ENCODE measurements at places on chromosomes 7 and 10.
A peak's percentile ranks its signal among the peaks of the same experiment; 100 is the strongest.

DNA sequence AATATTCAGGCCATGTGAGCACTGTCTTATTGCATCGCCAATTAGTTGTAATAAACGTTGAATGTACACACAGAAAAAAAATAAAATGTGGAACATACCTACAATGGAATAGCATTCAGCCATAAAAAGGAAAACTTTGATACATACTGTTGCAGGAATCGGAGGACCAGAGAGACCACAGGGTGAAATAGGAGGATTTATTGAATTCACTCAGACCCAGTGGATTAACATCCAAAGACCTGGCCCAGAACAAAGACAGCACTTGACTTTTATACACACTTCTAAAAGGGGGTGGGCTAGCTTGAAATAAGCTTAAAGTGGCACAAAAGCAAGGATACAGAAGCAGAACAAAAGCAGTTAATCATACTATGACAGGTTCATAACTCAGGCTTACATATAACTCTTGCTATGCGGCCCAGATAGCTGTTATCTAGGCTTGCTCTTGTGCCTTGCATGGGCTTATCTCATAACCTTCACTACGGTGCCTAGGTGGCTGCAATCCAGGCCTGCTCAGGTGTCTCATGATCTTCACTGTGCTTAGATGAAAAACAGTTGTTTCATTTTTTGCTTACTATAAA, 292.2 kb upstream of the TAC1 start:
- DNase-seq = no peak

GRCh38 chr10:118871244-118871865, 116.6 kb upstream of the CACUL1 start:
- no peak for DNase-seq

DNA sequence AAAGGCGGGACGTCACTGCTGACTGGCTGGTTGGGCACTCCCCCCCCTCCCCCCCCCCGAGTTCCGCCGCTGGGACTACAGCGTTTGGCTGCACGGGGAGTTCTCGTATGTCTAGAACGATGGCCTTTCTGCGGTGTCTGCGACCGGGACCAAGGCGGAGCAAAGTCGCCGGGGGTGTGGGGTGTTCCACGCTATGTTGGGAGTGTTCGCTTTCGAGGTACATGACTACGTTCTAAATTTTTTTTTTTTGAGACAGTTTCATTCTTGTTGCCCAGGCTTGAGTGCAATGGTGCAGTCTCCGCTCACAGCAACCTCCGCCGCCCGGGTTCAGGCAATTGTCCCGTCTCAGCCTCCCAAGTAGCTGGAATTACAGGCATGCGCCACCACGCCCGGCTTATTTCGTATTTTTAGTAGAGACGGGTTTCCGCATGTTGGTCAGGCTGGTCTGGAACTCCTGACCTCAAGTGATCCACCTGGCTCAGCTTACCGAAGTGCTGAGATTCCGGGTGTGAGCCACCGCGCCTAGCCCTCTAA, 573 bp upstream of the IDI1 start:
- no peak for DNase-seq

- DNase-seq = no peak
These were observed 36.7 kb upstream of the PRPS1L1 start for GRCh38 chr7:18064242-18064838.

GRCh38 chr10:44929356-44930255, 18.5 kb downstream of the TMEM72 start:
- DNase-seq = no peak

GRCh38 chr7:106901828-106902441, 36.9 kb downstream of the PIK3CG start:
- DNase-seq = no peak

DNA sequence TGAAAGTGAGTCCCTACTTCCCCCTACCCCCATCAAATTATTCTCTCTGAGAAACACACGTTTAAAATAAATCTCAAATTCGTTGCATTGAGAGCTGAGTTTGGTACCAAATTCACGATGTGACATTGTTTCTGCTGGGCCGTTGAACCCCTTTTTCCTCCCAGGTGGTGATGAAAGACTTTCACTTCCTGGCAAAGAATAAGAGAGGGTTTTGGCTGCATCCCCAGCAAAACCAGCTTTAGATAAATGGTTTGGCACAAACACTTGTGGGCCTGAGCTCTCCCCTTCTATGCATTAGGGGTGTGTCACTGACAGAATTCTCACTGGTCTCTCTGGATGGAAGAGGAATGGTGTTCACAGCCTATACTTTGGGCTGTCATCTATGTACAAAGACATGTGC, 8.8 kb upstream of the DNTT start:
- DNase-seq = no peak

DNA sequence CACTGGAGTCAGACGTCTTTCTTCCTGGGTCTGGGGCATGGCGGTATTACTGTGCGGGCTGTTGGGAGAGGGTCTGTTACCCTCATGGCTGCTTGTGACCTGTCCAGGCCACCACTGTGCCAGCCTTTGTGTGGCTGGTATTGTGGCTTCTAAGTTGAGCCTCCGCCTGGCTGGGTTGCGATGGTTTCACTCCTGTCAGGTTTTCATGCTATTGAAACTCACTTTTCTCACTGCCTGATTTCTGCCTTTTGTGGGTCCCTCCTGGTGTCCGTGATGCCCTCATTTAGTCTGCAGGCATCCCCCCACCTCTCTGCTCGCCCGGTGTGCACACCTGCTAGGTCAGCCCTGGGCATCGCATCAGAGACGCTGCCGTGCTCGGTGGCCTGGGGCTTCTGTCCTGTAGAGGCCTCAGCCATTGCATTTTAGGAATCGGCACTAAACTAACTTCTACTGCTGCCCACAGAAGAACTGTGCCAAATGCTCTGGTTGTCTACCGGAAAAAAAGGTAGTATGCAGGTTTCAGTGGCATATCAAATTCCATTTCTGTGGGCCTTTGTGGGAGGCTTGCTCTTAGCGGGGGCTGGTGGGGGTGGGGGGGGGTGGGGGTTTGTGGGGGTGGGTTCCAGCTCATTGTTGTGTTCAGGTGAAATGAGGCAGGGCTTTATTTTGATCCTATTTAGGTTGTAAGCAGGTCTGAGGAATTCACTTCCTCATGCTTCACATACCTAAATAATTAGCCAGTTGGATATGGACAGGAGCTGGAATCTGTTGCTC, 64.3 kb downstream of the MGMT start:
- DNase-seq = no peak

GRCh38 chr10:118799777-118800176, 45.0 kb upstream of the CACUL1 start:
- DNase-seq = no peak

DNA sequence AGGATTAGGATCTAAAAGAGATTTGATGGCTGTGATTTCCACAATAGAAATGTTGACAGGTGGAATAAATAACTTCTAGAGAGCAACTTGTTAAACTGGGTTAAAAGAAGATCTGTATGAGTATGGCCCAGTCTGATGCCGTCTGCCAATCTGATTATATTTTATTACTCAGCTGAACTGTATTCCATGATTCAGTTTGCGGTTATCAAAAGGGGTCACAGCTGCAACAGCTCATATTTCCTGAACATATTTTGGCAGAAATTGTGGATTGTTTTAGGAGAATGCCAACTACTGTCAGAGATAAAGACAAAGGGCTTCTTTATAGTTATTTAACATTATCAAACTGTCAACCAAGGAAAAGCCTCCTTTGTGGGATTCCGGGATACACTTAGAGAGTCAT, 244.8 kb upstream of the MINDY3 start:
- DNase-seq = no peak

DNA sequence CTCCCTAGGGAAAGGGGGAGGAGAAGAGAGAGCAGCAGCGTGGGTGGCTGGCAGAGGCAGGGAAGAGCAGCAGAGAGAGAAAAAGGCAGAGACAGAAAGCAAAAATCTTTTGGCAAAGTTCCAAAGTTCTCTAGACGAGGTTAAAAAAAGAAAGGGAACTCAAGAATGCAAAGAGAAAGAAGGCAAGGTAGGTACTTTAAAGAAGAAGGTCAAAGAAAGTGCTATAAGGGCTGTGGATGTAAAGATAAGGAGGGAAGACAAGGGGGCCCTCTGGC, 20.2 kb upstream of the OPTN start:
- DNase-seq = no peak

- no peak for DNase-seq
These were observed 82.8 kb upstream of the CPXM2 start for GRCh38 chr10:123974406-123974805.

DNA sequence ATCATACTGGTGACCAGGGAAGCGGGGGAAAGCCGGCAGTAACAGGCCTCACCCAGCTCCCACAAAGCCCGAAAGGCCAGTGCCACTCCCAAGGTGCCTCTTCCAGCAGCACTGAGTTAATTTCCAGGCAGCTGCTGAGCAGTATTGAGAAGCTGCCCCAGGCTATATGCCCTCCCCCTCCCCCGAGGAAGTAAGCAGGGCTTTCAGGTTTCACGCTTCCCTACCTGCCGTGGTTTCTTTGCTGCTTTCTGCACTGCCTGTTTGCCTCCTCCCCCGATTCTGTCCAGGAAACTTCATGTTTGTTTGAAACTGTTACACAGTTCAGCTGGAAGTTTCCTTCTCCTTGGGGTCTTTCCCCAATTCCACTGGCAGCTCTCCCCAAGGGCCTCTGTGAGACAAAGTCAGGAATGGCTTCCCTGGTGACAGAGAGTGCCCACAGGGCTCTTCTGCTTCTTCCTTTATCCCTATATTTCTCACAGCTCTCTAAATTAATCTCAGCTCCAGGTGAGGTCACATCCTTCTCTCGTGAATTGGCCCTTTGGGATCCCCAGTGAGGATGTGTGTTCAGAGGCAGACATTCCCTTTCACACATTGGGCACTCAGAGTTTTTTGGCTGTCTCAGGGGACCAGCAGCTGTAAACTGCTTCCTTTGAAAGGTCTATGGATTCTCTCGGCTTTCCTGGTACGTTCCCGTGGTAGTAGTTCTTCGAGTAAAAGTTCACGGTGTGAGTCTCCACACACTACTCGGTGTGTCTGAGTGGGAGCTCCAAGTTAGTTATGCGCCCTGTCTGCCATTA, 19.4 kb downstream of the C1GALT1 start:
- no peak for DNase-seq

GRCh38 chr7:107995184-107996071, 7.5 kb downstream of the LAMB1 start:
- DNase-seq = no peak

- no peak for DNase-seq
These were observed 31.8 kb upstream of the TMEM273 start for GRCh38 chr10:49220031-49220430.

- no peak for DNase-seq
These were observed 316.9 kb upstream of the LRRN3 start for GRCh38 chr7:110774071-110774470.

DNA sequence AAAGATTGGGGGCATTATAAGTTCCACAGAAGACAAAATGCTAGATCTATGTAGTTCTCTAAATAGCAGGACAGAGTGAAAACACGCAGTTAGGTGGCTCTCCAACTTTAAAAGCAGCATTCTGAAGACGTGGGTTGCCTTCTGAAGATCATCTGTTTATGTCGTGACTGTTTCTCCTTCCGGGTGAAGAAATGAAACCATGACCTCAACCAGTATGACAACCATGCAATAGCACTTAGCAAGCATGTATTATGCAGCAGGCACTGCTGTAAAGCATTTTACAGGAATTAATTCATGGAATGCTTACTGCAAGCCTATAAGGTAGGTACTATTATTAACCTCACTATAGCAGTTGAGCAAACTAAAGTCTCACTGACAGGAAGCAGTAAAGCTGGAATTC, 125.2 kb downstream of the SLC25A13 start:
- DNase-seq = no peak

DNA sequence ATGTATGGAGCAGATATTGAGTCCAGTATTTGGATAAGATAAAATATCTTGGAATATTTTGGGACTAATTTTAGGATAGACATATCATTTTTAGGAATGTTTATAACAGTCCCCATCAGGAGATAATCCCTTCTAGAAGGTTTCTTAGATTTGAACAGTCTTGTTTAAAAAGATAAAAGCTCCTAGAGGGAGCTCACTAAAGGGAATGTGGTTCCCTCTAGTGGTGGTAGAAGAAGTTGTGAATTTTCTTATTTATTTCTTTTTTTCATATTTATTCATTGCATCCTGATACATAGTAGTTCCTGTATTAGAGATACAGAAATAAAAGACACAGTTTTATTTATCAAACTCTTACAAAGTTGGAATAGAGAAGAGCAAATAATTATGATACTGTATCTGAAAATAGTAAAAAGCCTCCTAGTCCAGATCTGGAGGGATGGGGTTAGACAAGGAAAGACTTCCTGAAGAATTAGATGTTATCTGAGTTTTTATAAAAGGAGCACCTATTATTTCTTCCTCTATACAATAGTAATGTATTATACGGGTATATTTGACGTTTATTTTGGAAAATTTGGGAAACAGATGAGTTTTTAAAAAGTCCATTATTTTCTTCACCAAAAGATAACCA, 24.5 kb upstream of the KLF14 start:
- DNase-seq = no peak

DNA sequence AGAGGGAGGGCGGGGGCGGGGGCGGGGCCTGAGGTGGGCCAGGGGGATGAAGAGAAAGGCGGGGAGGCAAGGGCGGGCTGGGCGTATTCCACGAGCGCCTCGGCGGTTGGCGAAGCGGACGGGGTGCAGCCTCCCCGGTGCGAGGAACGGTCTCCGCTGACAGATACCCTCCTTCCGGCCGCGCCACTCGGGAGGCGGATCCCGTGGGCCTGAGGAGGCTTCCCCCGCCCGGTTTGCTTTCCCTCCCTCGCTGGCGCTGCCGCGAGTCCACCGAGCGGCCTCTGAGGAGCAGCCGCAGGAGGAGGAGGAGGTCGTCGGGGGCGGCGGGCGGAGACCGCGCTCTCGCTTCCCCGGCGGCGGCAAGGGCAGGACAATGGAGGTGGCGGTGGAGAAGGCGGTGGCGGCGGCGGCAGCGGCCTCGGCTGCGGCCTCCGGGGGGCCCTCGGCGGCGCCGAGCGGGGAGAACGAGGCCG, at the start of gene TRIM24:
Gene TRIM24, plus strand, starts transcription at position 84 of the 473 bp plus-strand sequence. Its CDS starts 290 bp downstream, at position 374.
- DNase-seq = peak; percentile 68

DNA sequence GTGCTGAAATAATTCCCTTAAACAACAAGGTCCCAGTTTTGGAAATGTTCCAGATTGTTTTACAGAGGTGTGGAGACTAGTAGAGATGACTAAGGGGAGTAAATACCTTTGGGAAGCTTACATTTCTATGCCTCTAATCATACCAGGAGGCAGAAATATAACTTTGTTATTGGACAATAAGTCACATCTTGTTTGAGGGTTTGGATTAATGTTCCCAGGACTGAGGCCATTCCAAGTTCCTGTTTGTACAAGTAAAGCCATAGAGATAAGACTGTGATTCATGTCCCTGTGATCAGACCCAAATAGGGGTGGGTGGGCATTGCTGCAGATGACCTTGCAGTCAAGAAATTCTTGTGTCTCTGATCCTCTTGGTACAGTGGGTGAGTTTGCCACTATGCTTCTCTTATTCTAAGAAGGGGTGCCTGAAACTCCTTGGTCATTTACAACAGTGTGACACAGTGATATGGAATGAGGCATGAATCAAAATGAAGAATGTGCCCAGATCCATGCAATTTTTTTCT, 508.3 kb downstream of the SORCS3 start:
- no peak for DNase-seq
